ENCODE measurements at places on chromosomes 7 and 10.
A peak's percentile ranks its signal among the peaks of the same experiment; 100 is the strongest.

GRCh38 chr10:77618117-77618516, 19.5 kb downstream of the KCNMA1 start:
- no peak for DNase-seq

DNA sequence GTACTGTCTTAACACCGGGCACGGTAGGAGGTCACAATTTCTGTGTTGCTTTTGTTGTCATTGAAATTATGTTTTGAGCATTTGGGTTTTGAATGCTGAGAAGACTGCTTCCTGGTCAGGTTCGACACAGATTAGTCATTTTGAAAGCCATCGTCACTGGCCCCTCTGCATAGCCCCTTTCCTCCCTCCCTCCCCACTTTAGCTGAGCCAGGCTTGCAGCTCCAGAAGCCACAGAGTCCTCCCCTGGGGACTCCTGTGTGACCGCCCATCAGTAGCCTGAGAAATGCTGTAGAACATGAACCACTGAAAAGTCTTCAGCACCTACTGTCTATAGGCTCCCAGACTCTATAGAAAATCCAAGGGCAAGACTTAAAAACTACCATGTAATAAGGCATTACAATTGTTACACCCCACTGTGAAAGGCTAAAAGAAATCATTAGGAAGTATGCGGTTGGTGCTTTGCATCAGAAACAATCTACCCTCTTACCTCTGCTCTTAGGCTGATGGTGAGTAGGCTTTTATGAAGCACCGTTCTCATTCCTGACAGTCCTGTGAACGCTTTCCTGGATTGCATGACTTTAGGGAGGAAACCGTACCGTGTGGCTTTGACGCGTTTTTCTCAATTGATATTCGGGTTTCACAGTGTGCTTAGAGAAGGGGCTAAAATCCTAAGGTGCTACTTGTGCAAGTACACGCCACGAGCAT, 24.8 kb downstream of the JCAD start:
- DNase-seq = no peak

DNA sequence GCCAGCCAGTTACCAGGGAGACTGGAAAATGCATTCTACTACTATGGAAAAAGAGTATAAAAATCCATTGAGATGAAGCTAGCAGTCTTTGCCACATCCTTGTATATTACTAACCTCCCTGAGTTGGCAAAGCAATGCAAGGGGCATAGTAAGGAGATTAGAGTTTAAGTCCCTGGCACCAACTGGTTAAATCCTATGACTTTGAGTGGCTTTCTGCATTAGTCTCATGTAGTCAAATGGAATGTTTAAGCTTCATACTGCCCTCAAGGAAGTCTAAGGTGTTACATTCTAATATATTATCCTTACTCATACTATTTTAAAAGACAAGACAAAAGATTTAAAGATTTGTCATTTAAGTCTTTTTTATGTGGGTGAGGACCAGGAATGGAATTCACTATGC, 110.1 kb downstream of the INHBA start:
- no peak for DNase-seq

GRCh38 chr10:88091490-88092061, 228.2 kb downstream of the PTEN start:
- DNase-seq = no peak

- no peak for DNase-seq
Observed at GRCh38 chr7:112985377-112985987, 101.1 kb downstream of the GPR85 start.

GRCh38 chr7:158956805-158957509, 100.6 kb downstream of the DYNC2I1 start:
- no peak for DNase-seq

DNA sequence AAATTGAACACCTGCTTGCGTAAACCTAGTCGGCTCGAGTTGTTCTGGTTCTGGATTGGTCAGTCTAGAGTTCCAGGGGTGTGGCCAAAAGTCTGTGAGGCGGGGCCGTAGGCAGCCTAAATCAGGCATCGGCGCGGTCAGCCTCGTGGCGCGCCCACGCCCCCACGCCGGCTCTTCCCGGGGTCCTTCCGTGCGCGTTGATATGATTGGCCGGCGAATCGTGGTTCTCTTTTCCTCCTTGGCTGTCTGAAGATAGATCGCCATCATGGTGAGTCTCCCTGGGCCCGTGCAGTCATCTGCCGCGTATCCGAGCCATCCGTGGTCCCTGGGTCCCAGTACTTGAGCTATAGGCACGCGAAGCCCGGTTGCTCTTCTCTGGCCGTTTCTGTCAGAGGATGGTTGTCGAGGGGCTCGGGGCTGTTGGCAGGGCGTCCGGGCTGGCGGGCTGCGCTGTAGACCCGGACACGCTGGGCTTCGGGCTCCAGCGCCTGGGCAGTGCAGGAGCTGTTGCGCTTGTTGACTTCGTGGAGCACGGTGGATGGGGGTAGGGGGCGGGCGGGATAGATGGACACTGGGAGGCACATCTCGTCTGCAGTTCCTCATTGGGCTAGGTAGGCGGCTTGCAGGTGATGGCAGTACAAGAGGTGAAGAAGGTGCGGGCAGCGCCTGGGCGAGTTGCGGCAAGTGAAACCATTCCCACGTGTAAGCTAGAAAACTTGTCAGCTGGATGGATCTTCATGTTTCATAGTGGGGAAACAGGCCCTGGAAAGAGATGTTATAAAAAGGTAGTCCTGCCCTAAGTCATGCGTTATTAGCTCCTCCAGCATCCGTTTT, at the start of gene RPS24:
TSS of gene RPS24 (plus strand) at position 227 of the 834 bp plus-strand sequence. CDS start at position 266, 39 bp downstream.
- peak; percentile 97 for DNase-seq

GRCh38 chr10:125037145-125037877, 95.4 kb downstream of the ZRANB1 start:
- no peak for DNase-seq

DNA sequence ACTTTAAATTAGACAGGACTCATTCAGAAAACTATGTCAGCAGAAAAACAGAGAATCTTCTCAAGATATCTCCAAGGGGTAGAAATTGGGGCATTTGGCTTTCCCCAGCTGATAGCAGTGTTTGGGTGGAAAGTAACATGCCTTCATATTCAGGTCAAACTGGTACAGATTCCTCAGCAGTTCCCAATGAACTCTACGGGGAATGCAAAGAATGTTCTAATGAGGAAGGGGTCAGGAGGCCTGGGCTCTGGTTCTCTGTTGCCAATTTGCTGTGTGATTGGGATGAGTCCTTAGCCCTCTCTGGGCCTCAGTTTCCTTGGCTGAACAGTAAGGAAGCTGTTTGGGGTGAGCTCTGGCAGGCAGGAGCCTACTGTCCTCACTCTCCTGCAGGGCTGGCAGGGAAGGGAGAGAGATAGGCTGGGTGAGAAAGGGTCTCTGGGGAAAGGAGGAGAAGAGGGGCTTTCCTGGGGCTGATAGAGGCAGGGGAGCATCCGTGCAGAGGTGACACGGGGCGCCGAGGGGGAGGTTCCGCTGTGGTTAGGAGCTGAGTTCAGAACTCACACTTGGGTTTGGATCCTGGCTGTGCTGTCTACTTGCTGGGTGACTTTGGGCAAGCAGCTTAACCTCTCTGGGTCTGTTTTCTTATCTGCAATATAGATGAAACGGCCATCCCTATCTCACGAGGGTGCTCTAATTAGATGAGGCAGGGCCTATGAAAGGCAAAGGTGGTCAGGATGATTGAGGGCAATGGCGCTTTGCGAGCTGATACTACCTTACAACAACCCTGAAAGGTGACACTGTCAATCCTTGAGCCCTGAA, 45.1 kb downstream of the SPOCK2 start:
- no peak for DNase-seq

GRCh38 chr7:155746188-155746587, 66.1 kb downstream of the SHH start:
- no peak for DNase-seq

DNA sequence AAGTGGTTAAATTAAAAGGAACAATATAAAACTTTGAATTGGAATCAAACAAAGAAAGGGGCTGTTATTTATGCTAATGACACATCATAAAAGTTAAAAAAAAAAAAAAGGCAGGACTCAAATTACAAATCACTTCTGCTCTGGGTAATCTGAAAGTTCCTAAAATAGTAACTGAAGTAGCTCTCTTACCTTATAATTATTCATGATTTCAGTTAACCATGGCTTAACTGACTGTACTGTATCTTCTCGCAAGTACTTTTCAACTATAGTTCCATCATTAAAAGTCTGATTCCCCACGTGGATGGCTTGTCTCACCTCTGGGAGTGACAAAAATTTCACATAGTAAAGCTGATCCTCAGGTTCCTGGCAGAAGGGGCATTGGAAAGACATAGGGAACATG, 82.5 kb downstream of the CPVL start:
- DNase-seq = no peak

DNA sequence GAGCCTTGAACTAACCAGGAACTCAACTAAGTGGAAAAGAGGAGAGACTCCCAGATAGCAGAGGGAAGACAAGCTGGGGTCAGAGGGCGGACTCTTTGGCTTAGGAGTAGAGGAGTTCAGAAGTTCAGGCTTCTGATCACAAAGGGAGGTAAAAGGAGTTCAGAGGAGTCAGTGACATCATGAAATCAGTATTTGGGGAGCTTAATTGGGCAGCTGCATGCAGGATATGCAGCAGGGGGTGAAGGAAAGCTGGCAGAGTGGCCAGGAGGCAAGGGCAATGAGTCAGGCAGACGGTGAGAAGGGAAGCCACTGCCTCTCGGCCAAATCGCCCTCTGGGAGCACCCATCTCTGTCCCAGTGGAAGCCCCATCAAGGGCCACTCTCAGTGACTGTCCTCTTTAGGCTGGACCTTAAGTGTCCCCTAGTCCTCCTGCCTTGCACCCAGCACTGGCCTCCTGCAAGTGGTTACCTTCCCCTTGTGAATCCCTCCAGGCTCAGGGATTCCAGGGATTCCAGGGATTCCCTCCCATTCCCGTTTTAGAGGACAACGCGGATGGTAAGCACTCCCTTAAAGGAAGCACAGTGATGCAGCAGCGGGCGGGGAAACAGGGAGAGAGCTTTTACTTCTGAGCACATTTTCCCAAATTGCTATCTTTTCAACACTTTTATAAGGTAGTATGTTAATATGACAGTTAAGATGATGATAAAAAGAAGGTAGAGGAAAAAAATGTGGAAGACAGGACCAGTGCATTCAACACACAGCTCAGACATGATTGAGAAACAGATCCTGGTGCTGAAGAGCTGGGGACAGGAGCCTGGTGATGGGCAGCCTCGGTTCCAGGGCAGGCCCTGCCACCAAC, 72.6 kb downstream of the KCNMA1 start:
- no peak for DNase-seq

- DNase-seq = peak; percentile 63
Observed at GRCh38 chr10:3750006-3750816, 34.8 kb downstream of the KLF6 start.

All from left forelimb (tissue), 1 donor.